Mammary epithelial cell (primary cell): ENCODE measurements at places on chromosomes 3 and 15.

- no peak for DNase-seq
Measured at GRCh38 chr3:150268426-150269391, 139.4 kb upstream of the TSC22D2 start.

DNA sequence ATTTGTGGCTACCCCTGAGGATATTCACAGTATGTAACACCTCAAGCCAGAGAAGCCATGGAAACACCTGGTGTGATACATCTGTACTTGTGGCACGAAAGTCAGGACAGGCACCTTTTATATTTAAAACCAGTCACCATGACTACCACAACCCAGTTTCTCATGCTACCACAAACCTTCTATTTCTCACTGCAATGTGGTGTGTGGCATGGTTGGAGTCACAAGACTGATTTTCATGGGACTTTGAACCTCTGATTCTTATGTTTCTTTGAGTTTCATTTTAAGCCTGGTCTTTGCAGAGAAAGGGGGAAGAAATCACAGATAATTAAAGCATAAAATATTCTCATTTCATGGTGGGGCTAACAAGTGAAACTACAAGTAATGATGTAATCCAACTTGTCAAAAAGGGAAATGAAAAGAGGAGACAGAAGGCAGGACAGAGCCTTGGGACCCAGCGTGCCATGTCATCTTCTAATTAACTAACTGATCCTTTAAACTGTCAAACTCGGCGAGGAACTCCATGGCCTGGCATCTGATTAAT lies 175.9 kb downstream of the PDZRN3 start:
- DNase-seq, result no peak

DNA sequence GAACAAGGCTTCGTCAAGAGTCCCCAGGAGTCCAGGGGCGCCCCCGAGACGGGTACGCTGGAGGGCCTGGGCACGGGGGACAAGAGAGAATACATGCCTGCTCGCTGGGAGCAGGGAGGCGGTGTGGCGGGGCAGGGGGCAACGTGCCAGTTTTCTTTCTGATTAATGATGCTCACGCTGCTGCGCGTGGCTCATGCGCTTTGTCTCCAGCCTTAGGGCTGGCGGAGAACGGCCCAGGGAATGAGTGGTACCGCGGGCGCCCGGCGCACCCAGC lies 408 bp upstream of the ARPP21 start:
- DNase-seq, result no peak

- DNase-seq, result peak; percentile 81
Measured at GRCh38 chr3:13484851-13485590, 4.9 kb downstream of the HDAC11 start.

- DNase-seq, result no peak
Measured at GRCh38 chr3:78907367-78907766, 860.4 kb downstream of the ROBO1 start.

DNA sequence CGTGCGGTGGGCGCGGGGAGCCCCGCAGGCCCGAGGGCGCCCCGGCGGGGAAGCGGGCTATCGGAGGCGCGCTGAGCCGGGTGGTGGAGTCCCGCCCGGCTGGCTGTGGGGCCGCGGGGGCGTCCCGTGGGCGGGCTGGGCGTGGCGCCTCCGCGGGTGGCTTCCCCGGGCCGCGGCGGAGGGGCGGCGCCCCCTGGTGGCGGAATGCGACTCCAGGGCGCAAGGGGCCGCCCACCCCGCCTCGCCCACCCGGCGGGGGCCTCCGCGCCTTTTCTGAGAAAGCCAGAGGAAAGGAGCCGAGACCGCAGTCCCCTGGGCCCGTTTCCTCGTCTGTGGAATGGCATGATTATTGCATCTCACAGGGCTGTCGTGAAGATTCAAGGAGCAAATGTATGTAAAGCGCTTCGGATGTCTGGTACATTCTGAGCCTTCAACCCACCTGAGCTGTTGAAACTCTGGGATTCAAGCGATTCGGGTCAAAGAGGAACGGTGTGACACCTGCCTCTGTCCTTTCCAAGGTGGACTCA lies 31.9 kb upstream of the RAB6B start:
- no peak for DNase-seq

DNA sequence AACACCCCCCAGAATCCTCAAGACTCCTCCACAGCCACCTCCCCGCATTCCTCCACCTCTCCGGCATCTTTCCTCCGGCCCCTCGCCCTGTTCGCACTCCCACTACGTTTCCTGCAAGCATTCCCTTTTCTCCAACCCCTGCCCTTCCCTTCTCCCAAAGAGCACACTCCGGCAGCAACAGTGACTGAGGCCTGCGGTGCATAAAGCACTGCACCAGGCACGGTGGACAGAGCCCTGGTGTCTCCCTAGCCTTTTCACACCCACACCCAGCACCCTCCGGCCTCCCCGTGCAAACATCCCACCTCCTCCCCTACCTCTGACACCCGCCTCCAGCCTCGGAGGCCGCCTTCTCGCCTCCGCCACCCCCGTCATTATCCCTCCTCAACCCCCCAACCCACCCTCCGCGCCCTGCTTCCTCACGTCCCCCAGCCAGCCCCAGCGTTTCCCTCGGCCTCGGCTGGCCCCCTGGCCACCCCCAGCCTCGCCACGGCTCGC lies 577 bp downstream of the ZNF148 start:
- DNase-seq, result peak; percentile 48

DNA sequence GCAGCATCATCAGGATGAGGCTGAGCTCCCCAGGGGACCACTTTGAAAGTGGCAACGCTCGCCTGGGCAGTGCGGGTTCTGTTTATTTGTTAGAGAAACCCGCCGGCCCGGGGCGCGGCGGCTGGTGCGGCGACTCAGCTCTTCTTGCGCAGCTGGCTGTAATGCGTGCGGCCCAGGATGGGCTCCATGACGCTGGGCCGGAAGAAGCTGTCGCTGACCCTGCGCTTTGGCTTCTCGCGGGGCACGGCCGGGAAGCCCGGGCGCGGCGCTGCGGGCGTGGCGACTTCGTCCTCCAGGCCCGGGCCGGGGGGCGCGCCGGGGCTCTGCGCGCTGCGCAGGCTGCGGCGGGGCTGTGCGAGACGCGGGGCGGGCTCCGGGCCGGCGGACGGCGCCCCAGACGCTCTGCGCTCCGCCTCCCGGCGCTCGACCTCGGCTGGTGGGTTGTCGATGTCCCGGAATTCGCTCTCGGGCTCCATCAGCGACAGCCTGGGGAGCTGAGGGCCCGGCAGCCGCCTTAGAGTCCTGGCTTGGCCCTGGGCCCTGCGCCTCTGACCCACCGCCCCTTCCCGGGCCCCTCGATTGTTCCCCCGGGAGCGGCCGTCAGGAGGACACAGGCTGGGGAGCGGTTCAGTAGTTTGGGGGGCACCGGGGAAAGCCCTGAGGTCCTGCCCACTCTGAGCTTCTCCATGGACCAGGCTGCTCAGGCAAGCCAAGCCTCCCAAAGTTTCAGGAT lies 10.3 kb upstream of the KIF7 start:
- DNase-seq, result no peak

GRCh38 chr3:67389176-67389575 lies 265.2 kb downstream of the SUCLG2 start:
- no peak for DNase-seq

- DNase-seq, result no peak
Measured at GRCh38 chr15:22903427-22903826, 65.0 kb downstream of the NIPA2 start.

GRCh38 chr15:89907289-89907688 lies 5.5 kb downstream of the ARPIN start:
- DNase-seq, result no peak

DNA sequence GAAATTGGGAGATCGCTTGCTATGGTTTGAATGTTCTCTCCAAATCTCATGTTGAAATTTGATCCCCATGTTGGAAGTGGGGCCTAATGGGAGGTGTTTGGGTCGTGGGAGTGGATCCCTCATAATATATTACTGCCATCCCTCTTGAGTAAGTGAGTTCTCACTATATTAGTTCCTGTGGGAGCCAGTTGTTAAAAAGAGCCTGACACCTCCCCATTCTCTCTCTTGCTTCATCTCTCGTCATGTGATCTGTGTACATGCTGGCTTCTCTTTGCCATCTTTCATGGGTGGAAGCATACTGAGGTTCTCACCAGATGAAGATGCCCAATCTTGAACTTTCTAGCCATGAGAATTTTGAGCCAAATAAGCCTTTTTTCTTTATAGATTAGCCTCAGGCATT lies 43.0 kb upstream of the IL20RB start:
- no peak for DNase-seq

DNA sequence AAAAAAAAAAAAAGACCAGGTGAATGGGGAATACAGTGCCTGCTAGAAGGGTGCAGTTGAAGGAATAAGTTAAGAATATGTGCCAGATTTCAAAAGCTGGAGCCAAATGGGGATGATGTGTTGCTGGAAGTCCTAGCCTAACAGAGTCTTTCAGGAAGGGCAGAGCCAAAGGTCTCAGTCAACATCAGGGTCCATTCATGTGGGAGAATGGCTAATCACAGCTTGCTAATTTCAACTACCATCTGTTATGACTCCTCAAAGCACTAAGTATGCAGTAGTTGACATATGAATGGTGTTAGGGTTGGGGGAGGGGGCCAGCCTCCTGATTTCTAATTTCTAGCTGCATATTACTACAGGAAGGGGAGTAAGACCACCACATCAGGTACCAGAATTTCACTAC lies 4.4 kb downstream of the ZBTB38 start:
- DNase-seq, result no peak

DNA sequence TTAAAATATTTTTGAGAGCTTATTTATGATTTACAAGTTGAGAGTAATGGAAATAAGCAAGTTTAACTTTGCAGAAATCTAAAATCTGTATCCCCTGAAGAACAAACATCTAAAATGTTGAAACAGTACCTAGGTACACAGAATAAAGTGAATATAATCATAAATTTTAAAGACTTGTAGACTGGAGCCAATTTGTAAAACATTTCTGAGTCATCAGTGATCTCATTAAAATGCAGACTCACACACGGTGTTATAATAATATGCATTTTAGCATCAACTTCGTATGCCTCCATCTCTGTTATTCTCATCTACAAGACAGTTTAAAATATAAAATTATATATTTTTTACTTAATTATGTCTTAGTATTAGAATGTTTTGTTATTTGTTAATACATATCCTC lies 399.5 kb upstream of the GOLIM4 start:
- no peak for DNase-seq

GRCh38 chr3:138332472-138333073 lies 2.9 kb upstream of the NME9 start:
- DNase-seq, result no peak

GRCh38 chr3:193506921-193507320 lies 47.8 kb downstream of the ATP13A4 start:
- DNase-seq, result no peak

DNA sequence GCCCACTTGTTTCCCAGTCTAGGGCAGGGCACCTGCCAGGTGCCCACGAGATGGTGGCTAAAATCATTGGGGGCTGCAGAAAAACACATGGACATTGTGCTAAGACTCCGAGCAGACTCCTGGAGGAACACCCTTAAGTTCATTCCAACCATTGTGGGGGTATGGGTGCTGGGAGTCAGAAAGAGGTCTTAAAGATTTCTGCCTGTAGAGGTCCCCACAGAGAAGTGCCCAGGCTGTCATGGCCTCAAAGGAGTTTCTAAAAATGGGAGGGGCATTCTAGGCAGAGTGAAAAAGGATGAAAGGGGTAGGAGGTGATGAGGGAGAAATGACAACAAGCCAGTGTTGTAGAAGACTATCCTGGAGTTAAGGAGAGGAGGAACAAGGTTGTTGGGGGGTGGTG lies 17.1 kb downstream of the RBP1 start:
- DNase-seq, result no peak

GRCh38 chr15:29554531-29554930 lies 267.7 kb downstream of the TJP1 start:
- no peak for DNase-seq

DNA sequence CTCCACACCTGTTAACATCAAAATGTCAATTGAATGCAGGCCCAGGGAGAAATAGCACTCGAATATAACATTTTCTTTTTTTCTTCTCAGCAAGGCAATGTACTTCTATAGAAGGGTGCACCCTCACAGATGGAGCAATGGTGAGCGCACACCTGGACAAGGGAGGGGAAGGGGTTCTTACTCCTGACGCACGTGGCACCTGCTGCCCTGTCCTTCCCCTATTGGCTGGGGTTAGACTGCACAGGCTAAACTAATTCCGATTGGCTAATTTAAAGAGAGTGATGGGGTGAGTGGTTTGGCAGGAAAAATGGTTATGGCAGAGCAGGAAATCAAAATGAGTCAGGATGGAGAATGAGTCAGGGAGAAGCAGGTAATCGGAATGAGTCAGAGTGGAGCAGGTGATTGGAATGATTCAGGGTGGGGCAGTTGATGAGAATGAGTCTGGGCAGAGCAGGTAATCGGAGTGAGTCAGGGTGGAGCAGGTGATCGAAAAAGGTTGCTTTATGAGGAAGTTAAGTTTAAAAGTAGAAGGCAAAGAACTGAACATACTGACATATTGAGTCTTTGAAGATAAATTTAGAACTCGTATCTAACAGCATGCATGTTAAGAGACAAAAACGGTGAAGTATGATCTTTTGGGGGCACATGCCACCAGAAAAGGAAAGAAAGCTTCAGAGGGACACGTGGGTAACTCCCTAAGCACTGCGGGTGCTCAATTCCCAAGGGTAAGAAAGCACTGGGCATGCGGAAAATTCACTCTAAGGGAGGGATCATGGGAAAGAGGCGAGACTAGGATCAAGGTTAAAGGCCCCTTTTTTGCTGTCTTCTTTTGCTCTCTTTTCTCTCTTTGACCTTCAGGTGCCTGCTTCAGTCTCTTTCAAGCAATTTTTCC lies 72.9 kb upstream of the GALNT15 start:
- DNase-seq, result peak; percentile 99

- no peak for DNase-seq
Measured at GRCh38 chr3:112759681-112760080, 87.0 kb downstream of the CD200R1L start.

- peak; percentile 71 for DNase-seq
Measured at GRCh38 chr15:29921130-29921601, 98.9 kb upstream of the TJP1 start.
